ENCODE measurements at places on chromosomes 3 and 15.
A peak's percentile ranks its signal among the peaks of the same experiment; 100 is the strongest.

- DNase-seq = no peak
These were observed 73.8 kb downstream of the RPLP1 start for GRCh38 chr15:69526081-69527061.

DNA sequence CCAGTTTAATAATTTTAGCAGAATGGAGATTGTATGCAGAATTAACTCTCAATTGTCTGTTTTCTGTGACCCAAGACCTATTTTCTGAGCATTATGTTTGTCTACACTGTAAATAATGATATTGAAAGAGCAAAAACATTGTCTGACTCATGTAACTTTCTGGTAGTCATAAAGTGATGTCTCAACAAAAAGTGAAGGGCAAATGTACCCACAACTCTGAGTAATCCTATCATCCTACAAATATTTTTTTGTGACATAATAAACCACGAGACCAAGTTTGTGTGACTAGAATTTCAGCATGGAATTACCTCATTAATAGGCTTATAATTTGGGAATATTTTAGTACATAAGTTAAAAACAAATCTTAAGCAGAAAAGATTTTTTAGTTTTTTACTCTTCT, 15.4 kb upstream of the ABHD10 start:
- DNase-seq = no peak

DNA sequence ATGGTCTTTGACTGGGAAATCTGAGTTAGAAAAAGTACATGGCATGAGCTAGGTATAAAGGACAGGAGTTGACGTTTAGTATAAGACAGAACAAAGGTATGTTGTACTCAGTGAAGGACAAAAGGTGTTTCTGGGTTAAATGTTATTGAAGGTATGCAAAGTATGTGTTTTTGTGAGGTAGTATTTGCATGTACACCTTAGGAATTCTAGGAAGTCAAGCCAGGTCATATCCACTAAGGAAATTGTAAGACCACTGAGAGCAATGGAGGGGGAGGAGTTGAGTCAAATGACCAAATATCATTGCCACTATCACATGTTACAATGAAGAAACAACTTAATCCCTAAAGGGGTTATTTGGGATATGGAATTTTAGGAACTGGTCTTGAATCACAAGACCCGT, 24.4 kb upstream of the TGFBR2 start:
- no peak for DNase-seq

- no peak for DNase-seq
These were observed 8.8 kb upstream of the MUC20 start for GRCh38 chr3:195711813-195712534.

DNA sequence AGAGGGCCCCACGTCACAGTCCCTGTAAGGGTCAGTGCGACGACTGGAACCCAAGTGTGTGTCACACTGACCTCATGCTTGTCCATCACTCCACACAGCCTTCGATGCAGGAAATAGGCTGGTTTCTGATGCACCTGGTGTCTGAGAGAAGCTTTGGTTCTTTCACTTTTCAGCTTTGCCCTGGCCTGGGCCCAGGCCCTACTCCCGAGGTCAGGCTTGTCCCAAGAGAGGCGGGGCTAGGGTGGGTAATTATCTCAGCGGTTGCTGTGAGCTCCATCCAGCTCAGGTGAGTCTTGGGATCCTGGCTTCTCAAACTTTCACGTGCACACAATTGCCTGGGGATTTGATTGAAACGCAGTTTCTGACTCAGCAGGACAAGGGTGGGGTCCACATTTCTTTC, 19.6 kb upstream of the CHRNB4 start:
- DNase-seq = no peak

GRCh38 chr3:41265823-41266273, 66.5 kb downstream of the CTNNB1 start:
- DNase-seq = no peak

- no peak for DNase-seq
These were observed 17.7 kb downstream of the CPN2 start for GRCh38 chr3:194333212-194333980.

GRCh38 chr3:41125258-41125657, 74.0 kb upstream of the CTNNB1 start:
- DNase-seq = no peak

DNA sequence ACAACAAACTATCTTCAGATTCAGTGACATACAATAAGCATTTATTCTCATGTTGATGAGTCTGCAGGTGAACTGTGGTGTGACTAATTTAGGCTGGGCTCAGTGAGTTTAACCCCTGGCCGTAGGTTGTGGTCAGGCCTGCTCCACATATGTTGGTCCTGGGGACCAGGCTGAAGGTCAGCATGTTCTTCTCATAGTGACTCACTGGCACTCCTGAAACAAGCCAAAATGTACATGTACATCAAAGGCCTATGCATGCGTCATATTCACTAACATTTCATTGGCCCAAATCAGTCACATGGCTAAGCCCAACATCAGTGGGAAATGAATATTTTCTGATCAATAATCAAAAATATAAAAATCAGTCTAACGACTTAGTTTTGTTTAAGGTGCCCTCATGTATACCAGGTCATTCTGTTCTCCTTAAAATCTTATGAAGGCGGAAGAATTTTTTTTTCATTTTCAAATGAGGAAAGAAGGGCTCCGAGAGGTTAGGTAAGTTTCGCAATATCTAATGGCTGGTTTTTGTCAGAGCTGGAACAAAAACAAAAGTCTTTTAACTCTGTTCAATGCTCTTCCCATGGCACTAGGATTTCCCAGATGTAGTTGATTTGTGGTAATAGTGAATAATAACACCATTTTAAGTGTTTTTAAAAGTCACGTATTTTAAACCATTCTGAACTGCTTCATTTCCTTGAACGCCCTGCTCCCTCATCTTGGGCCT, 148.5 kb downstream of the MFSD1 start:
- DNase-seq = no peak

DNA sequence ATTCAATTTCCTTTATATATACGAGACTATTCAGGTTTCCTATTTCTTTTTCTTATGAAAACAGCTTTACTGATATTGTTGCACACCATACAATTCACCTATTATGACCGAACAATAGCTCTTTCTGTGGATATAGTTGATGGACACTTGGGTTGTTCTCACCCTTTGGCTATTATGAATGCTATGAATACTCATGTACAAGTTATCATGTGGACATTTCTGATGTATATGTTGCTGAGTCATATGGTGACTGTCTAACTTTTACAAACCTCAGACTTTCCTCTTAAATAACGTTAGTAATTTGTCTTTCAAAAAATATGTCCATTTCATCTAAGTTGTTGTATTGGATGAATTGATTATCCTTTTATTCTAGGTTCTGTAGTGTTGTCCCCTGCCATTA, 15.7 kb upstream of the USF3 start:
- DNase-seq = no peak

- DNase-seq = no peak
These were observed 6.6 kb downstream of the OXTR start for GRCh38 chr3:8762607-8763377.

DNA sequence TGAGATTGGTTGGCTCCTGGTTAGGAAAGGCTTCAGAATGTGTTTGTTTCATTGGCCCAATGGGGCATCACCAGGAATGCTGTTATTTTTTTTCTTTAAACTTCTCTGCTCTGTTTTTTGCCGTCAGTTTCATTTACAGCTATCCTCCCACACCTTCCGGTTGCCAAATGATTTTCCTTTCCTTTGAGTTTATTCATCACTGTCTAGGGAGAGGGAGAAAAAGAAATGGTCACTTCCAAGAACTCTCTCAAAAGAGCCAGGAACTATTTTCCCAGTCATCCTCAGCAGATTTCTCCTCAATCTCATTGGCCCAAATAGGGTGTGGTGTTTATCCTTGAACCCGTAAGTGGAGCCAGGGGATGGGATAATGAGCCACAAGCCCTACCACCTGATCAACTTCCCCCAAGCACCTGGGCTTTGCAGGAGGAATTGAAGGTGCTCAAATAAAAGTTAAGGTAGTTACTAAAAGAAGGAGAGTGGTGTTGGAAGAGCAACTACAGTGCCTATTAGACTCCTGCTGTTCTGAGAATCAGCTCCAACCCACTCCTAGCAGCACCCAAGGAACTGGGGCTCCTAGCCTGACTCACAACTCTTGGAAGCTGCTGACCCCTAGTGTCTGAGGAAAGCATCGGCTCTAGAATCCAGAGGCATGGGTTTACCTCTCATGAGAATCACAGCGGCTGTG, 183.8 kb upstream of the IL12A start:
- peak; percentile 71 for DNase-seq

- DNase-seq = no peak
These were observed 820.8 kb downstream of the IGSF11 start for GRCh38 chr3:118213892-118214291.

GRCh38 chr3:186142393-186142932, 33.6 kb upstream of the ETV5 start:
- DNase-seq = no peak

- no peak for DNase-seq
These were observed 5.6 kb upstream of the AP3S2 start for GRCh38 chr15:89899295-89899945.

DNA sequence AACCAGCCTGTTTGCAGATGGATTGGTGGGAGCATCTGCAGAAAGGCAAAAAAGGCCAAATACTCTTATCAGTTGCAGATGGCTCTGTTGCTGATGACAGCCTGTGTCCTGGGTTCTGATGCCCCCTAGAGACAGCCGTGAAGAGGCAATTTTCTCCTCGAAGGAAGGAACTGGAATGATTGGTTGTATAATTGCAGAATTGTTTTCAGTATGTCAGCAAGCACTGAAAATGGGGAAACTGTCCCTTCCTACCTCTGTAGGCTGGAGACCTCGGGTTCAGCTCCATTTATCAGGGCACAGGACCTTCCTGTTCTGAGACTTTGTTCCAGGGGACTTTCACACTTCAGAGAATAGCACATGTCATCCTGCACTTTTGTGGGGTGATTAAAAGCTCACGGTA, 103.0 kb downstream of the PGPEP1L start:
- no peak for DNase-seq

- no peak for DNase-seq
These were observed at the start of gene SST for GRCh38 chr3:187669675-187670504. Gene SST (minus strand): TSS chr3:187670394. CDS start chr3:187670291, 103 bp downstream.

- no peak for DNase-seq
These were observed 20.4 kb downstream of the HACD3 start for GRCh38 chr15:65550681-65551098.

DNA sequence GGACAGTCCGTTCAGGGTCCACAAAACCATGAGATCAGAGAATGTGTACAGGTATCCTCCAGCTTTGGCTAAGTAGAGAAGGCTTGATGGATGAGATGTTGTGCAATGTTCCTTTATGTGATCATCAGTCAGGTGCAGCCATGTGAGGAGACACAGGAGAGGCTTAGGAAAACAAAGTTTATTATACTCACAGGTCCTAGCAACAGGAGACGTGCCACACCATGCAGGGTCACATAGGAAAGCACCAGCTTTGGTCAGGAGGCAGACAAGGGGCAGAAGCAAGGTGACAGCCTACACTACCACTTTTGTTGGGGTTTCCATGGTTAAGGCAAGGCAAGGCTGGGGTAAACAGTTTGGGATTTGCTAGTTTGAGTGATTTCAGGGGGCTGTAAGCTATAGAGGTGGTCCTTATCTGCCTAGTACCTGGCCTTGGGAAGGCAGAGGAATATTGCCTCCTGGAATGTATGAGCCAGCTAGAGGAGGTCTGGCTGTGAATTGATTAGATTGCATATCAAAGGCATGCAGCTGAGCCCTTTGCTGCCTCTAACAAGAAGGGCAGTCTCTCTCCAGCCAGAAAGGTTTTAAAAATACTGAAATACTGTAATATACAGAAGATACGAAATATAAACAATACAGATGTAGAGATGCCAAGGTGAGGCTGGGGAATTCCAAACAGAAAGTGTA, 248.6 kb downstream of the RYR3 start:
- no peak for DNase-seq

- DNase-seq = no peak
These were observed 5.8 kb downstream of the USP13 start for GRCh38 chr3:179658606-179659005.

- DNase-seq = no peak
These were observed 202.3 kb upstream of the LPP start for GRCh38 chr3:187951452-187952190.

- no peak for DNase-seq
These were observed 52.2 kb downstream of the REC114 start for GRCh38 chr15:73495181-73495580.

GRCh38 chr15:48868023-48868422, 9.9 kb upstream of the EID1 start:
- no peak for DNase-seq

GRCh38 chr3:36060950-36061349, 319.4 kb upstream of the STAC start:
- no peak for DNase-seq

- DNase-seq = no peak
These were observed 246.9 kb downstream of the VGLL3 start for GRCh38 chr3:86744051-86744450.

DNA sequence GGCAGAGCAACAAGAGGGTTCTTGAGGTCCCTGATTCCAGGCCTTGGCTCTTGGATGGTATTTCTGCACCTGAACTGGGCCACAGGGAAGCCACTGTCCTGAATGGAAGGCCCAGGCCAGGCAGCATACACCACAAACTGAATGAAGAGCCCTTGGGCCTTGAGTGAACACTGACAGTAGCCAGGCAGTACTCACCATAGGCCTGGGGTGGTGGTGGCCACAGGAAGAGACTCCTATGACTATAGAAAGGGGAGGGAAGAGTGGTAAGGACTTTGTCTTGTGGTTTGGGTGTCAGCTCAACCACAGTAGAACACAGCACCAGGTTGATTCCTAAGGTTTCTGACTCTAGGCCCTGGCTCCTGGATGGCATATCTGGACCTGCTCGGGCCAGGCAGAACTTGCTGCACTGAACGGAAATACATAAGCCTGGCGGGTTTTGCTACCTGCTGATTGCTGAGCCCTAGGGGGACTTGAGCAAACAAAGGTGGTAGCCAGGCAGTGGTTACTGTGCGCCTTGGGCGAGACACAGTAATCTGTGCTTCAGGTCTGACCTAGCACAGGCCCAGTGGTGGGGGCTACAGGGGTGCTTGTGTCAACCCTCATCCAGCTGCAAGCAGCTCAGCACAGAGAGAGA, 241.4 kb downstream of the ISL2 start:
- DNase-seq = no peak

DNA sequence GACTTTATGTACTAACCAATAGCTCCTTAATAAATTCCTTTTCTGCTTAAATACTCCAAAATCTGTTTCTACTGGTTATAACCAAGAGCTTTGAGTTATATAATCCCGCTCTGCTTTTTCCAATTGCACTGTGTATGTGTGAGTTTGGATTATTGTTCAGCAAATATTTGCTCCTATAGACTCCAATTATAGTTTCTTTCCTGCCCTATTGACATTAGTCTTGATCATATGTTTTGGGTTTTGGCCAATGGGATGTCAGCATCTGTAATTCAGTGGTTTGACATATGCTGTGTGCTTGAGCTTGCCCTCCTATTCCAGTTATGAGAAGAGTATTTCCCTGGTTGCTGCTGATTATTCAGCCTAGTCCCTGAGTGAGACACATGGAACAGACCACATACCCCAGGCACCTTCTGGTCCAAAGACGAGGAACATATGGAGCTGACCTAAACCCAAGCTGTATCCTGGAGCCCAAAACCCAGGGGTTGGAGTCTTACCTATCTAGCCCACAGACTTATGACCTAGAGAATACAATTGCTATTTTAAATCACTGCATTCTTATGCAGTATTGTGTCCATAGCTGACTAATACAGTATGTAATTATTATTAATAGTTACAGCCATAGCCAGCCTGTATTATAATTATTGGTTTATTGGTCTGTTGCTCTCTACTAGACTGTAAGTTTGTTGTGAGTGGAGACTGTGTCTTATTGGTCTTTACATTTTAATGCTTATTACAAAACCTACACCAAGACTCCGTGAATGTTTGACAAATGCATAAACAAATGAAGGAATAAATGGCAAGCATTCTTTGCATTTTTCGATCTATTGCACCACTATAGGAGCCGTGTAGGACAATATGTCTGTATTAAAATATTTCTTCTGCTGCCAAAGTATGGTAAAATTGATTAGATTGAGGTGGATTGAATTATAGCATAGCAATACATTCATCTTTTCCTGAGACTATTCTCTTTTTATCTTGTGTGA, 11.7 kb upstream of the ZNF280D start:
- no peak for DNase-seq
